Fibroblast of lung (primary cell): ENCODE measurements at places on chromosomes 6 and 20. TPM values are rescaled to one million over a fixed set of nuclear protein-coding genes. Genes with fewer than 3 reads are reported as not detected.

DNA sequence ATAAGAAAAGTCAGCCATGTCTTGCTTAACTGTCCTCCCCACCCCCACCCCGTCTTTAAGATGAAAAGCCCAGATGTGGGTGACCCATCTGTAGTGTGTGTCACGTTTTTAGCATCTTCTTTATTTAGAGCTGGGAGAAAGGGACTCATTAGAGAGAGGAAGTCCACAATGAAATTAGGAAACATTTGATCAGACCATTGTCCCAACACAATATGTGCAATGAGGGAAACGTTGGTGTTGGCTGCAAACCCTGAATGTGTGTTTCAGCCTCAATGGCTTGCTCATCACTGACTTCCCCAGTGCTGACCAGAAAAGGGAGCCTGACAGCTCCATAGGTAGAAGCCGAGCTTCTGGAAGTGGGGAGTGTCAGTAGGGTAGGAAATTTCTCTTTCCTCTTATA lies 475.7 kb downstream of the CD83 start:
- DNase-seq = no peak

The GJA10 gene
- total RNA-seq = not detected in 2 replicates

- DNase-seq = peak; percentile 33
Measured at GRCh38 chr6:111799576-111800258, 73.5 kb downstream of the FYN start.

The ABHD16B gene
- total RNA-seq = not detected in 2 replicates

- no peak for DNase-seq
Measured at GRCh38 chr6:102918161-102918560, 1524.7 kb downstream of the GRIK2 start.

DNA sequence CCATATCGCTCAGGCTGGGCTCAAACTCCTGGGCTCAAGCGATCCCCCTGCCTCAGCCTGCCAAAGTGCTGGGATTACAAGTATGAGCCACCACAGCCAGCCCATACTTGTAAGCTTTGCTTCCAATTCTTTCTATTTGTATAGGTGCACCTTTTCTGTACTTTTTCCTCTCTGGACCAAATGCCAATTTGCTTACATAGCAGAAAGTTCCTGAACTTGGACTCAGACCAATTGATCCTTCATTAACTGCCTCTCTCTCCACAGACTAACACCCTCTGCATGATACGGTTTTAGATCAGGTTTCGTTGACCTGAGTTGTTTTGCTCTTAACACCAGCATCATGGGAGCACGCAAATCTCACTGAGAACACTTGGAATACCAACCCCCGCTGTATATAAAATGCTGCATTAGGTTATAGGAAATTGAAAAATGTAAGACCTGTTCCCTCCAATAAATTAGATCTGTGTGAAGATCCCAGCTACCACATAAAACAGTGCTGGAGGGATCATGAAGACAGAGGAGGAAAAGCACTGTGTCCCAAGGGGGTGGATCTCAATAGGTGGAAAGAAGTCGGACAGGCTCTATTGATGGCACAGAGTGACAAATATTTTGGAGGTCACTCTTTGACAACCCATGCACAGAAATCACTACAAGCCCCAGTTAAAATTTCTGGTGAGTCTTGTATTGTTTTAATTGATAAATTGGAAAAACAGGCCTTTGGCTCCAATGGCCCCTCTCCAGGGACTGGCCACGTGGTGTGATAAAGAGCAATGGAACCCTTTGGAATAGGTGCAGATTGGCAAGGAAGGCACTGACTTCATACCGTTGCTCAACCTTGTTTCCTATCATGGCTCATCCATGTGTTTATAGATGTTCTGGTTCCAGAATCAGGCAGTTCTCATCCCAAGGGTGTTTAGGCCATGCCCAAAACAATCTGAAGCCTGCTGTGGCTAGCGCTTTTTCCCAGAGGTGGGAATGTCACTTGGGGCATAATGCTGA lies 51.2 kb downstream of the ISM1 start:
- DNase-seq = no peak

The NT5DC1 gene
- 5.6 and 8.1 TPM in 2 replicates for total RNA-seq

DNA sequence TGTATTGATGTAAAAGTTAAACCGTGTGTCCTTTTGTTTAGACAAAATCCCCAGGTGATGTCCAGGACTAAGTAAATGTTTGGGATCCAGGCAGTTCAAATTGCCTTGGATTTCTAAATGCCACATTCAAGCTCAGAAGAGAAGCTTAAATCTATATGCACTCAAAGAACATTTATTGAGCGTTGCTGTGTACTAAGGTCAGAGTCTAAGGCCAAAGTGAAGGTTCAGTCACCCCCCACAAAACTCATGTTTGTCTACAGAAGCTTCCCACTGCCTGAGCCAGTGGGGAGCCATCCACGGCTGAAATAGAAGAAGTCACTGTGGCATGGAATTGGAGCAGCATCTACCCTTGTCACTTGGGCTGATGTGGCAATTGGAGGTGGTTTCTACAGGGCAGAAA lies 70.7 kb upstream of the INSM1 start:
- no peak for DNase-seq

The KCNG1 gene
- total RNA-seq = 9.9 and 26.5 TPM in 2 replicates

The GNAS-AS1 gene
- 0.33 and 0.51 TPM in 2 replicates for total RNA-seq

DNA sequence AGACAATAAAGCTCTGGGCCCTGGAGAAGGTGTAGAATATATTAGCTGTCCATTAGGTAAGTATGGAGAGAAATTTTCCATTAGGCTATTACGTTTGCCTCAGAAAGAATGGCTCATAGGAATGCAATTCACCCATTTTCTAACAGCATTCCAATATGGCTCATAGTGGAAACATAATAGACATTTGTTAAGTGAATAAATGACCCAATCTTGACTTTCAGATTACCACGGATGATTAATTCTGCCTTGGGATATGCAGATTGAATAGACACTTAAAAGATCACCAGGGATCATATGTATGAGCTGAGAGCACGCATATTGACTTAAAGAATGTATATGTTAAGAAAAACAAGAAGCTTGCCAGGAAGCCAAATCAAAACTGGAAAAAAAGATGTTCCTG lies 209.1 kb upstream of the CDYL start:
- peak; percentile 80 for DNase-seq

- no peak for DNase-seq
Measured at GRCh38 chr6:37822851-37823682, 3.5 kb downstream of the ZFAND3 start.

- DNase-seq = no peak
Measured at GRCh38 chr20:52937591-52938100, 34.5 kb upstream of the TSHZ2 start.

GRCh38 chr6:108380876-108381275 lies 86.0 kb downstream of the AFG1L start:
- no peak for DNase-seq
